Central memory CD4-positive, alpha-beta T cell (primary cell): ENCODE measurements at places on chromosomes 4 and X.

DNA sequence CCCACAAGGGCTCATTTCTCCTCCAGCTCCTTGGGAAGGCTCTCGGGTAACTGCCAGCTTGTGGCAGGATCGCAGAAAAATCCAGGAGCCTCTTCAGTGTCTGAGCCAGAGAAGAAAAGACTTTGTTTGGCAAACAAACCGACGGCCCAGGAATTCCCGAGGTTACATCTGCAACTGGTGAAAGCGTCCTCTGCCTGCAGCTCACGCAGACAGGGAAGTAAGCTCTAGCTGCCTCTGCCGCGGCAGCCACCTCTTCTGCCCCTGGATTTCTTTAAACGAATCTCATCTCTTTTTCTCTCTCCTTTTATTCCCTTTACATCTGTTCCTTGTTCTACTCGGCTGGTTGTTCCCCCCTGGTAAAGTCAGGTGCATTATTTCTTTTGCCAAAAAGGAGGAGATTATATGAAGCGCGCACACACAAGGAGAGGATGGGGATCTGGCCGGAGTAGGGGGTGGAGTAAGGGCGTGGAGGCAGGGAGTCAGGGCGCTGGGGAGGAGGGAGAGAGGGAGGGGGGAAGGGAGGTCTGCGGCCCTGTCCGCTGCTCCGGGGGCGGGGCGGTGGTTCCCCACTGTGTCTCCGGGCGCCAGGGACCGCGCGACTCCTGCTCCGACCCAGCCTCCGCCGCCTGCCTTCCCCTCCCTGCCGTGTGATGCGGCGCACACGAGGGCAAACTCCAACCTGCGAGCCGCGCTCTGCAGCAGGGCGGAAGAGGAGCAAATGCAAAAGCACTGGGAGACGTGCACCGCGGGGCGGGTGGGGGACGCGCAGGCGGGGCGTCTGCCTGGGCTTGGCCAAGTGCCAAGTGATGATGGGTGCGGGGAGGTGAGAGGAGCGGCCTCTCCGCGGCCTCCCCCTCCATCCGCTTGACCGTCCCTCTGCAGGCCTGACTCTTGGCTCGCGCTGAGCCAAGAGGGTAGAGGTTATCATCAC lies at the start of gene DCHS2:
DCHS2 (minus strand) TSS at position 459 of the 931 bp plus-strand sequence; CDS start at position 15, 444 bp downstream.
- DNase-seq, result peak; percentile 1

DNA sequence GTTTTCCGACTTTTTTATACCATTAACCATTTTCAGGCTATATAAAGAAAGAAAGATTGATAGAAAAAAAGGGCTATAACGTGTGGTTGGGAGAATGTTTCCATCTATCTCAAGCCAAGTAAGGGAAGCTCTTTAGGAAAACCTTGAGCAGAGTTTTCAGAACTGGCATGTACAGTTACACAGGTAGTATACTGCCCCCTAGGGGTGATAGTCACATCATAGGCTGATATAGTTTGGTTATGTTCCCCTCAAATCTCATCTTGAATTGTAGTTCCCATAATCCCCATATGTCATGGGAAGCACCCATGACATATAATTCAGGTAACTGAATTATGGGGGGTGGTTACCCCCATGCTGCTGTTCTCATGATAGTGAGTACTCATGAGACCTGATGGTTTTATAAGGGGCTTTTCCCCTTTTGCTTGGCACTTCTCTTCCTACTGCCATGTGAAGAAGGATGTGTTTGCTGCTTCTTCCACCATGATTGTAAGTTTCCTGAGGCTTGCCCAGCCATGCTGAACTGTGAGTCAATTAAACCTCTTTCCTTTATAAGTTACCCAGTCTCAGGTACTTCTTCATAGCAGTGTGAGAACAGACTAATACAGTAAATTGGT lies 186.8 kb downstream of the TMA16 start:
- DNase-seq, result peak; percentile 66

GRCh38 chrX:136862546-136862945 lies 18.0 kb downstream of the RBMX start:
- DNase-seq, result no peak

DNA sequence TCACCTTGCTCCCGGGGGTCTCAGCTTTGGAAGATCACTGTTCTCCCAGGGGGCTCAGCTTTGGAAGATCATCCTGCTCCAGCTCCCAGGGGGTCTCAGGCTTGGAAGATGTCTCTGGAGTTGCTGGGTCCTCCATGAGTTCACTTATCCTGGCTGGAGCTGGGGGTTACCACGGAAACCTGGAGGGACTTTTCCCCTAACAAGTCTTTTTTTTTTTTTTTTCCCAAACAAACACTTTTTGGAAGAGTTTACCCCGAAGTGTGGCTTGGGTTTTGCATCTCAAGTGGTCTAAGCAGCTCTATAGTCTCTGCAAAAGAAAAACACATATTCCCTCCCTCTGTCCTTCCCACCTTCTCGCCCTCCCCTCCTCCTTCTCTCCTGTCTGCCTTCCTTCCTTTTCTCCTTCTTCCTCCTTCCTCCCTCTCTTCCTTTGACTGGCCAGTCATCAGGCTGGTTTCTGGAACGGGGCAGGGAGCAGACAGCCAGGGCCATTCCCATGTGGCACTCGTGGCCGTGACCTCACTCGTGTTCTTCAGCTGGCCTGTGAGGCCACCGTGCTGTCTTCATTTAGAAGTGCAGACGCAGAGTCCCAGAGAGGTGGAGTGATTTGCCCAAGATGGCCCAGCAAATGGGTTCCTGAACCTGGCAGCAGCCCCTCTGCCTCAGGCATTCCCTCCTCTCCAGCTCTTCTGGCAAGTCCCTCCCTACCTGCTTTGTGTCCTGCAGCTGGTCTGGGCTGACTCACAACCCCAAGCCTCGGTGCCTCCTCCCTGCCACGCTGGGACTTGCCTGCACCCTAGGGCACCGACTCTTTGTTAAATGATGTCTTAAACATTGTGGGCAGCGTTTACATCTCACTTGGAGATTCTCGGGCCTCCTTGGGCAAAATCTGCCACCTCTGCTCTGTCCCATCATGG lies 25.9 kb upstream of the HMX1 start:
- no peak for DNase-seq

GRCh38 chr4:113276464-113277170 lies 227.2 kb downstream of the ANK2 start:
- DNase-seq, result no peak

GRCh38 chrX:276581-277201 lies 4.5 kb upstream of the PLCXD1 start:
- DNase-seq, result no peak

- DNase-seq, result no peak
These were observed 154.2 kb downstream of the TEX11 start for GRCh38 chrX:70754169-70754848.

GRCh38 chrX:48025561-48025960 lies 18.8 kb downstream of the SPACA5 start:
- DNase-seq, result peak; percentile 39

DNA sequence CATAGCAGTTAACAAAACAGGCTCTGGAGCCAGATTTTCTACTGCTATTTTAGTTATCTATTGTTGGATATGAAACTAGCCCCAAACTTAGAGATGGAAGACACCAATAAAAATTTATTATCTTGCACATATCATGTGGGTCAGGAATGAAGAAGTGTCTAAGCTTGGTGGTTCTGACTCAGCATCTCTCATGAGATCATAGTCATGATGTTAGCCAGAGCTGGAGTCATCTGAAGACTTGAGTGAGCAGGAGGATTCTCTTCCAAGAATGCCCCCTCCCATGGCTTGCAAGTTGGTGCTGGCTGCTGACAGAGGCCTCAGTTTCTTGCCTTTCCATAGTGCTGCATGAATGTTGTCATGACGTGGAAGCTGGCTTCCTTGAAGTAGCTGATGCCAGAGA lies 68.2 kb upstream of the TAPT1 start:
- DNase-seq, result no peak

- no peak for DNase-seq
These were observed 80.4 kb upstream of the GPC4 start for GRCh38 chrX:133495464-133496391.

GRCh38 chrX:55159551-55159950 lies 60.6 kb upstream of the PAGE5 start:
- no peak for DNase-seq

GRCh38 chr4:89247951-89248350 lies 59.6 kb downstream of the GPRIN3 start:
- no peak for DNase-seq

- DNase-seq, result no peak
These were observed 57.5 kb upstream of the ZCCHC13 start for GRCh38 chrX:74246524-74246923.
